ENCODE measurements at places on chromosomes 16 and 17.

GRCh38 chr17:63645775-63646487 lies 23.7 kb downstream of the MAP3K3 start:
- DNase-seq, result no peak

GRCh38 chr16:4798456-4798855 lies 3.3 kb downstream of the SMIM22 start:
- no peak for DNase-seq

DNA sequence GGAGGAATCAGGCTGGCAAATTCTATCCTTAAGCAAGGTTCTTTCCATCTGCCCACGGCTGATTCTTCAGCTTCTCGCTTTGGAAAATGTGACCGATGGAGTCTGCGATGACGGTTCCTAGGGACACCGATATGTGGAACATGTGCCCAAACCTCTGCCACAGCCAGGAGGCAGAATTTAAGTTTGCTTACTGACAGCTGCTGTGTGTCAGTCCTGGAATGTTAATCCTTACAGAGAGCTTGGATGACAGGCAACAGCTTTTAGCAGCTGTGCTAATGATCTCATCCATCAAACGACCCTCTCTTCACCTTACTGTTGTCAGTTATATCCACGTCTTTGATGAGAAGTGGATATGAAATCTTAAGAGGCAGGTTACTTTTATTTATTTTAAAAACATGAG lies 11.4 kb upstream of the MYH13 start:
- DNase-seq, result no peak

- no peak for DNase-seq
Observed at GRCh38 chr16:72972878-72973571, 74.9 kb downstream of the ZFHX3 start.

- peak; percentile 15 for DNase-seq
Observed at GRCh38 chr16:81616321-81617020, 162.6 kb upstream of the PLCG2 start.

DNA sequence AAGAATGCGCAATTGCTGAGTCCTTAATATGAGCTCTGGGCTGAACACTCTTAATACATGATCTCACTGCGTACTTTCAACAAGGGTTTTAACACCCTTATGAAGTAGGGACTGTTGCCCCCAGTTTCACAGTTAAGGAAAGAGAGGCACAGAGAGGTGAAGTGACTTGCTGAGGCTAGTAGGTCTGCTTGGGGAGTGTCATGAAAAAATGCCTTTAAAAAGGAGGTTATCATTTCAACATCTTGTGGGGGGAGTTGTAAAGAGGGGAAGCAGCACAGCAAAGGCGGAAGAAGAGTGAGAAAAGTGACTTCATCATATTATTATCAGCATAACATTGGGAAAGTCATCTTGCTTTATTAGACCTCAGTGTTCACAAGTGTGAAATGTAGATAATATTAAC lies 2.1 kb downstream of the CCL4L2 start:
- DNase-seq, result no peak

DNA sequence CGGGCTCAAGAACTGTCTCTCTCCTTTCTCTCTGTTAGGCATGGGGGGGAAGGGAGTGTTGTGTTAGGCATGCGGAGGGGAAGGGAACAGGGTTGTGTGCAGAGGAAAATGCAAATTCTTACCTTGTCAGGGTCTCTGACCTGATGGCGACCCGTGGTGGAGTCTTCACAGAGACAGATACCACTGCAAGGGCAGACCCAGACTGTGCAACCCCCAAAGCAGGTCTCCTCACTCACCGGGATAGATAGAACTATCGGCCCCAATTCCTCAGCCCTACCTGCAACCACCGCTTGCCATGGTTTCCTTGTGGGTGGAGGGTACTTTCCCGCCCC lies 9.6 kb upstream of the MPP2 start:
- DNase-seq, result no peak

GRCh38 chr16:48623304-48624016 lies 13.5 kb upstream of the N4BP1 start:
- peak; percentile 64 for DNase-seq

GRCh38 chr17:71405101-71405500 lies 715.7 kb upstream of the SOX9 start:
- no peak for DNase-seq

DNA sequence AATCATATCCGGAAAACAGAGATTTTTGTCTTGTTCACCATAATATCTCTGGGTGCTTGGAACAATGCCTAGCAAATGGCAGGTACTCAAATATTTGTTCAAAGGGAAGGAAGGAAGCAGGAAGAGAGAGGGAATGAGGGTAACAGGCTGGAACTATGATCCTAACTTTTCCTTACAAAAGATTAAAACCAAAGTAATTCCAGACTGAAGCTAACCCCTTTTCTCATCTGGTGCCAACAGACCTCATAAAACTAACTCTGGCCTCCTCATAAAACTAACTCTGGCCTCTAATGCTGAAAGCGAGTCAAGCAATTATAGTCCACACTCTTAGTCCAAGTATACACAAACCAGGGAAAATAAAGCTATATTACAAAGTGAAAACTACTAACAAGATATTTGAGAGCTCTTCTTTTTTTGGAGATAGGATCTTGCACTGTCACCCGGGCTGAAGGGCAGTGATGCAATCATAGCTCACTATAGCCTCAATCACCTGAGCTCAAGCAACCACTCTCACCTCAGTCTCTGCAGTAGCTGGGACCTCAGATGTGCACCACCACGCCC lies 84.6 kb downstream of the KANSL1 start:
- no peak for DNase-seq

Data from effector CD8-positive, alpha-beta T cell (primary cell).